NCI-H1092 (cell line): ENCODE measurements at places on chromosomes 12 and 14.

GRCh38 chr12:107681836-107682820 lies 3.5 kb upstream of the PWP1 start:
- DNase-seq: no peak

DNA sequence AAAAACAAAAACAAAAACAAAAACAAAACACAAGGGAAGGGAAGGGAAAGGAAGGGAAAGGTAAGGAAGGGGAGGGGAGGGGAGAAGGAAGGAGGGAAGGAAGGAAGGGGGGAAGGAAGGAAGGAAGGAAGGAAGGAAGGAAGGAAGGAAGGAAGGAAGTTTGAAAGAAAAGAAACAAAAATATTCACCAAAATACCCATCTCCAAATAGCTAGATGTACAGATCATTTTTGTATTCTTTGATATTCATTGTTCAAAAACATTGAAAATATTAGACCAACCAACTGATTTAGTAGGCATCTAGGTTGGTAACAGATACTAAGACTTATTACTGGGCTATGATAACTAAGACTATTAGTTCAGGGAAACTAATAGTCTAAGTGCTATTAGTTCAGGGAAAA lies 39.1 kb upstream of the USP15 start:
- DNase-seq: no peak

GRCh38 chr12:120358412-120359100 lies 10.4 kb downstream of the MSI1 start:
- DNase-seq: no peak

DNA sequence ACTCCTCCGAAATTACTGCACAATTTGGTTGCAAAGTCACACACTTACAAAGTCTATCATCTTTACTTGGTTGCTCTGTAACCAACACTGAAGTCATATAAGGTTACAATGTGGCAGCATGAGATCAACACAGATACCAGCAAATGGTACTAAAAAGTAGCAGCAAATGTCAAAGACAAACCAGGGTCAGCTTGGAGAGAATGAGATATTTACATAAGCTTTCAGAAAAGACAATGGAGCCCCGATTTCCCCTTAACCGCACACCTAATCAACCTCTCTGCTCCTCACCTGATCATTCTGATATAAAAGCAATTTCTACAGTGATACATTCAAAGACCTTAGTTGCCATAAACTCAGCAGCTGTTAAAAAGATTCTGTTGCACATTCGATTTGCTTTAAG lies 76.4 kb upstream of the FOXN3 start:
- DNase-seq: no peak

- DNase-seq: no peak
These were observed 193.9 kb upstream of the PLXNC1 start for GRCh38 chr12:93954166-93955112.

- no peak for DNase-seq
These were observed 60.2 kb downstream of the UBR7 start for GRCh38 chr14:93267149-93267711.

GRCh38 chr14:101628975-101629374 lies 67.7 kb downstream of the DIO3 start:
- no peak for DNase-seq
